Stimulated activated CD4-positive, alpha-beta T cell treated with anti-CD3 and anti-CD28 coated beads, Interleukin-4, amount 100 ng/mL, for 1 hour (primary cell): ENCODE measurements at places on chromosomes 12 and 14.

GRCh38 chr12:12985817-12986408 lies 14.2 kb downstream of the HEBP1 start:
- no peak for DNase-seq

- no peak for DNase-seq
Measured at GRCh38 chr12:91142221-91142631, 30.9 kb upstream of the LUM start.

- no peak for DNase-seq
Measured at GRCh38 chr12:65814038-65814437, 10.2 kb upstream of the HMGA2 start.

DNA sequence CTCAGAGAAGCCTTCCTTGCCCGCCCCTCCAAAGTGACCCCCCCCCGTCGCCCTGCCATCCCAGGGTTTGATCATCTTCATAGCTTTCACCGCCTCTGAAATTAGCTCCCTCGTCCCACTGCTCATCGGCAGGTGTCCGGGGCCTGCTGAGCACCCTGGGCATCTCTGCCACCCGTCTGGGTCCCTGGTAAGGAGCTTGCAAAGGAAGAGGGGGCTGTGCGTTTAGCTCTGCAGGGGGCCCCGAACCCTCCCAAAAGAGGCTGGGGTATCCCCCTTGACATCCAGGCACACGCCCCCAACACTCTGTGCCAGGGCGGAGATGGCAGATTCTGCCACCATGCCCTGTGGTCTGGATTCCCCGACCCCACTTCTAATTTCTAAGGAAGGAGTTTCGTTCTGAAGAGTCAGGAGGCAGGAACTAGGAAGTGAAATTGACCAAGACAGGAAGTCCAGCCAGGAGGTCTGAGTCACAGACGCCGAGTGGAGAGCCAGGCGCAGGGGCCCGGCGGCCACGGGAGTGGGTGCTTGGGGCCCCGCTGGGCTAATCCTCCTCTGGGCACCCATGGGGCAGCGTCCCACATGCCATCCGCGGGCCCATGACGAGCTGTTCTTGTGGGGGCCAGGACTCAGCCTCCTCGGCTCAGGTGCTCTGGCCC lies 95.7 kb downstream of the RFLNA start:
- DNase-seq = no peak

- DNase-seq = no peak
Measured at GRCh38 chr12:57270966-57271470, 20.0 kb upstream of the STAC3 start.

GRCh38 chr14:37622231-37622923 lies 26.9 kb downstream of the TTC6 start:
- no peak for DNase-seq

- DNase-seq = no peak
Measured at GRCh38 chr12:24266982-24267381, 317.5 kb upstream of the SOX5 start.

DNA sequence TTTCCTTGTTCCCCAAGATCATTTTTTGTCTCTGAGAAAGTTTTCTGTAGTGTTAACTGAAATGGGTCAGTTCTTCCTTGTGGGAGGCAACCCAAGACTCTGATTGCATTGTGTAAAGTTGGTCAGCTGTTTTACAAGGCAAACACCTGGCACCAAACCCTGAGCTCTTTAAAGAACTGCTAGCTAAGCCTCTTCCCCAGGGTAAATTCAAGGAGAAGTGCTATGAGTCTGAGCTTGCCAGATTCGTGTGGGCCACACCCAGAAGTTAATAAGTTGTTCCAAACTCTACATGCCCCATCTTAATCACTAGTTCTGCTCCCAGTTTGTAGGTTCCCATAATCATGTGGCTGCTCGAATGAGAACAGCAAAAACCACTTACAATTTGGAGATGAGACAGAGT lies 214.5 kb downstream of the BTG1 start:
- no peak for DNase-seq

DNA sequence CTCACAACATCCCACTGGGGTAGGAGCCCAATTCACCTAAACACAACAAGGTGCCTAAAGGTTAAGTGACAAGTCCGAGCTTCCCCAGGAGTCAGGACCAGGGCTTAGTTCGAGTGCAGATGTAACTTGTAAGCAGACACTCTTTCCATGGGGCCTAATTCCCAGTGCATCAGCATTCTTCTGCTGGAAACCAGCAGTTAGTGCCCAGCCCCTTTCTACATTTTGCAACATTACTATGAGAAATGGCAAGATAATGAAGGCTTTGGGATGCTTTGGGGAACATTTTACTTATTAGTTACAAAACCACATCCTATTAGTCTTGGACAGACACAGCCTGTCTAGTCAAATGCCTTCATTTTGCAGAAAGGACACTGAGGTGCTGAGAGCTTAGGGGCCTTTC lies 179.8 kb downstream of the CALM1 start:
- DNase-seq = no peak

GRCh38 chr12:25719505-25719904 lies 166.4 kb upstream of the LMNTD1 start:
- no peak for DNase-seq

DNA sequence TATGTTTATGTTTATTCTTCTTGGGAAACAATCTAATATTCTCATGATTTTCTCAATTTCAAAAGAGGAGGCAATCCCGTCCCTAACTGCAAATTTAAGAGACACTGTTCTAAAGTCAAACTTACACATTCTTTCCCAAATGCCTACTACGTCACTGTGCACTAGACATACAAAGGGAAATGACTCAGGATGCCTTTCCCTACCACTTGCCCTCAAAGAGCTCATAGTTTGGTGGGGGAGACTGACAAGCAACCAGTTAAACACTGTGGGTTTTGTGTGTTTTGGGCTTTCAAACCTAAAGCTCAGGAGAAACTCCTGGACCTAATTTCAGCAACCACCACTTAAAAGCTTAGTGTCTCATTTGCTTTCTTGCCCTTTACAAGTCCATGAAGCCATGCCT lies 58.4 kb downstream of the ATP2B1 start:
- no peak for DNase-seq

DNA sequence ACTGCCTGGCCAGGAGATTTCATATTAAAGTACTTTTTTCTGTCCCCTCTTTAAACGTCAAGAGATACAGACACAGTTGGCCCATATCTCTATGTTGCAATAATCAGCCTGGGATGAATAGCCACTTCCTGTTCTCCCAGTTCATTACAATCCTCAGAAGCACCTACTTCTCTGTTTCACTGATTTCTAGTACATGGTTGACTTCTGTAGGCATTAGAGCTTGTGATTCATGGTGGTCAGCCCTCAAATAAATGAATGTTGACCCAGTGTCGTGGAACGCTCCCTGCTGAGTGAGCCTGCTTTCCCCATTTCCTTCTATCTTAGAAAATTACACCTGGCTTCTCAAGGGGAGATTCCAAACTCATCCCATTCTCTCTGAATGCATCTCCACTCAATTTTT lies 416.7 kb downstream of the PDZRN4 start:
- no peak for DNase-seq

GRCh38 chr12:3896801-3897351 lies 23.7 kb upstream of the PARP11 start:
- DNase-seq = no peak

DNA sequence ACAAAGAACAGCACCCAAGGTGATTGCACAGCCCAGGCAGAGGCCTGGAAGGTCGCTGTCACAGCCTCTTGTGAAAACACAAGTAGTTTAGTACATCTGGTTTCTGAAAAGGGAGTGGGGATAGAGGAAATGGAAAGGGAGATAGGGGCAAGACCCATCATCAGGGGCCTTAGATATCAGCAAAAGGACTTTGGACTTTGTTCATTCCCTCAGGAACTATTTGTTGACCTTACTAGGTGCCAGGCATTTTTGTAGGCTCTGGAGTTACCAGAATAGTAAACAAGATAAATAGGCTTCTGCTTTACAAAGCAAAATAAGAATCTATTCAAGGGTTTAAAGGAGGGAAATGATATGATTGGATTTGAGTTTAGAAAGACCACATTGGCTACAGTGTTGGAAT lies 199.4 kb upstream of the CDKN3 start:
- no peak for DNase-seq

DNA sequence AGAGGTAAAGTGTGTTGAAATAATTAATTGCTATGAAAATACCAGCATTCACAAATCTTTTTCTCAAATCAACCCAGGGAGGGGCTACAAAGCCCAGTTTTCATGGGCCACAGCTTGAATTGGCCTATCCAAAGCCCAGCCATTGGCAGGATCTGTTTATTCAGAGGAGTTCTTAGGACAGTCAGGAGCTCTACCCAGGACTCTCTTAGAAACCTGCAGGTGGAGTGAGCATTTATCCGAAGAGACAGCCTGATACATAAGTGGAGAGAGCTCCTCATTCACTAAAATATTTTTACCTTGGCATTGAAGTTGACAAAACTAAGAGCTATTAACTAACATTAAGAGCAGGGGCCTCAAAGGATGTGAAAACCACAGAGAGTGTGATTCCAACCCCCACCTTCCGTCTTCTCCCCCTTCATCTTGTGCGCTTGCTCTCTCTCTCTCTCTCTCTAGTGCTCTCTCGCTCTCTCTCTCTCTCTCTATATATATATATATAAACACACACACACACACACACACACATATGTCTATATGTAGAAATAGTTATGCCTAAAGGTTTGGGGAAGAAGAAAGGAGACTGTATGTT lies 315.5 kb downstream of the SNAPC1 start:
- DNase-seq = no peak

DNA sequence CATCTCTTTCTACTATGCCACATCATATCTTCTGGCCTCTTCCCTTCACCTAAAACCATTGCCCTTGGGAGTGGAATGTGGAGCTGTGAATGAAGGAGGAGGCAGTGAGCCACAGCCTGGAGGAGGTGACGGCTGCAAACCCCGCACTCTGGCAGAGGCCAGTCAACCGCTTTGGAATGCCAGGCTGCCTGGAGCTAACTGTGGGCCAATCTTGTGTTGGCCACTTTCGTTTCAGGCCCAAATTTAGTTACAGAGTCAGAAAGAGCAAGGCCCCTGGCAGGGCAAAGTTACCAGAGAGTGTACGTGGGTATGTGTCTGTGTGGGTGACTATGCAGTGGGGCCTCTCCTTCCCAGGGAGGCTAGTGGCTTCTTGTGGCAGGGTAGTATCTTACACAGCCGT lies 40.1 kb downstream of the CACNA1C start:
- no peak for DNase-seq

- DNase-seq = no peak
Measured at GRCh38 chr12:28351414-28351813, 161.2 kb downstream of the CCDC91 start.

GRCh38 chr14:48113713-48114112 lies 438.3 kb upstream of the MDGA2 start:
- no peak for DNase-seq

GRCh38 chr12:25332143-25332542 lies 81.4 kb upstream of the KRAS start:
- no peak for DNase-seq

DNA sequence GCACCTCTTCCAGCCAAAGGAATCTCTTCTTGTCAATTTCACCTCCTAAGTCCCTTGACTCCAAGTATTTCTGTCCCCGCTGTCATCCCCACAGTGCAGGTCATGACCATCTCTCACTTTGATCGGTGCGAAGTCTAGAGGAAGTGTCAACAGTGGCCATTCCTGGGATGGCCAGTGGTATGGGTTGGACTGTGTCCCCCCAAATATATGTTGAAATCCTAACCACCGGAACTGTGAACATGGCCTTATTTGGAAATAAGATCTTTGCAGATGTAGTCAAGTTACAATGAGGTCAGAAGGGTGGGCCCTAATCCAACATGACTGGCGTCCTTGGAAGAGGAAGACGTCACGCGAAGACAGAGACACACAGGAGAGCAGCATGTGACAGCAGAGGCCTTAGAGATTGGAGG lies 155.9 kb upstream of the PRMT8 start:
- DNase-seq = no peak

DNA sequence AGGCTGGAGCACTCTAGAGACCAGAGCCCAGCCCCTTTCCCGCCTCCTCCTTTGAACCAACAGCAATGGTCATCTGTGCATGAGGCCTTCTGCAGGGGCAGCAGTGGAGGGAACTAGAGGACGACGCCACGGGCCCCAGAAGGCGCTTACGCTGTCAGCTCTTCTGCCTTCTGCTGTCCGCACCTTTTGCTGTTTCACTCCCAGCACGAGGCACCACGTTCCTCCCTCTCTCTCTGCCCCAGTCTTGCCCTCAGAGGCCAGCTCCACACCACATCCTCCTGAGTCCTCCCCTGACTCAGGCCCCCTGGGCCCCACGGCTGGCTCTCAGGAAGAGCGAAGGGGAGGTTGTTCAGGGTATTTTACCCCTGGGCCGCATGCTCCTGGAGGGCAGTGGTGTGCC lies 15.5 kb downstream of the MMAB start:
- no peak for DNase-seq

DNA sequence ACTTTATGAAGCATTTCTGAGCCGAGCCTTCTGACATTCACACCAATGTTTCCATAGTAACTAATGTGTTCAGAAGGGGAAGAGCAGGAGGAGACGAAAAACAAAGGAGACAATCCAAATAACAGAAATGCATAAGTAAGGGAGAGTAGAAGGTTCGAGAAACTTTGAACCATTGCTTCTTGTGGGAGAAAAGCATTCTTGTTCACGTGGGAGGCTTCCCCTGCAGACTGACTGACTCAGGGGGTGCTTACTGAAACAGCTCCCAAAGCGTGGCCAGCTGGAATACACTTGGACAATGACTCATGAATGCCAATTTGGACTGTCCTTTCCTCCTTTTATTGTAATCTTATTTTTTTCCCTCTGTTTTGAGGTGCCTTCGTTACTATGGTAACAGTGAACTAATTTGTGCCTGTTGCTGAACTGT lies 73.9 kb downstream of the NEDD1 start:
- no peak for DNase-seq

- DNase-seq = no peak
Measured at GRCh38 chr12:31231611-31232360, 94.2 kb downstream of the SINHCAF start.

DNA sequence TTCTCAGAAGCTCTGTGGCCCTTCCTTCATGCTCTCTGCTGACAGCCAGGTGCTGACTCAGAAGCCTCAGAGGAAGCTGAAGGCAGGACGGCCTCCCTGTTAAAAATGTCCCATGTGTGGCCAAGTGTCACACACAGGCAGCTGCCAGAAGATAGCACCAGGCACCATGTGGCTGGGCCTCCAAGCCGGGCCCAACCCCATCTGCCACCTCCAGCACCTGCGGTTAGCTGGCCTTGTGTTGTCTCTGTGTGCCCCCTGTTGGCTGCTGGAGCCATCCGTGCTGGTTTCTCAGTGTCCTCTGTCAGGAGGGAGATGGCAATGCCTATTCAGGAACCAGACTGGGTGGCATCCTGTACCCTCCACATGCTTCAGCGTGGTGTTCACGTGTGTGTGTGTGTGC lies 63.2 kb downstream of the TSPAN11 start:
- DNase-seq = no peak

- DNase-seq = no peak
Measured at GRCh38 chr12:5478081-5478706, 46.3 kb downstream of the NTF3 start.

GRCh38 chr14:21915826-21916225 lies 242.2 kb upstream of the OR4E1 start:
- no peak for DNase-seq

DNA sequence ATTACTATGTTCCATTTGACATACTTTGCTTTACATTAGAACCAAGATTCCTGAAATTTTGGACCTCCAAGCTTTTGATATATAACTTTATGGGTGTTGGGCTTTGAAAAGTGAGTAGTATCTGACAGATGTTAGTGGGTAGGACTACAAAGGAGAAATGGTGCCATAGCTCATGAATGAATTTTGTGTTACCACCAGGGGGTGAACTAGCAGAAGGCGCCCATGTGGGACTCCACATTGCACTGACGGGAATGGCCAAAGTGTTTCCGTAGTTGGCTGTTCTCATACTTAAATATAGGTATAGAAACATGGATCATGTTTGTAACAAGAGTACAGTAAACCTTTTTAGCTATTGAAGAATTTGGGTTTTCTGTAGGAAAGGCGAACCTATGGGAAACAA lies 337.5 kb downstream of the FLRT2 start:
- no peak for DNase-seq

- no peak for DNase-seq
Measured at GRCh38 chr12:57233357-57234232, 4.1 kb downstream of the SHMT2 start.
